Activated naive CD8-positive, alpha-beta T cell treated with anti-CD3 and anti-CD28 coated beads, Interleukin-2, amount 10 ng/mL, durations not matched to agents 7 days and 5 days (primary cell): ENCODE measurements at places on chromosomes 5 and 9.

GRCh38 chr5:16957304-16958196, 21.5 kb upstream of the MYO10 start:
- DNase-seq, result no peak

GRCh38 chr5:25025831-25026230, 381.1 kb upstream of the CDH10 start:
- DNase-seq, result no peak

DNA sequence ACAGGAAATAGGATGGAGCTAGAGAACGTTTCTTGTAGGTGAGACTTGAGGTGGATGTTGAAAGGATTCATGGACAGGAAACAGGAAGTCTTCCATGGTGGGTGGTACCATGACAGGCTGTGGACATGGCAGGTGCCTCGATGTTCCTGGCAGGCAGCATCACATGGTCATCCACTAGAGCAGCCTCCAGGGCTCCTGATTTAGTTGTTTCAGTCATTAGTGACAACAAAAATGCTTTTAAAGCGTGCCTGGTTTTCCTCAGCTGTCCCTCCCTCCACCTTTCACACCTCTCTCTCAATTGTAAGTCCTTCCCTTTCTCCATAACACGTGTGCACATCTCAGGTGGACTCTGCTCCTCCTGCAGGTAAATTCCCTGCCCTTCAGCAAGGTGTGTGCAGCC, 25.2 kb upstream of the ASPN start:
- DNase-seq, result no peak

DNA sequence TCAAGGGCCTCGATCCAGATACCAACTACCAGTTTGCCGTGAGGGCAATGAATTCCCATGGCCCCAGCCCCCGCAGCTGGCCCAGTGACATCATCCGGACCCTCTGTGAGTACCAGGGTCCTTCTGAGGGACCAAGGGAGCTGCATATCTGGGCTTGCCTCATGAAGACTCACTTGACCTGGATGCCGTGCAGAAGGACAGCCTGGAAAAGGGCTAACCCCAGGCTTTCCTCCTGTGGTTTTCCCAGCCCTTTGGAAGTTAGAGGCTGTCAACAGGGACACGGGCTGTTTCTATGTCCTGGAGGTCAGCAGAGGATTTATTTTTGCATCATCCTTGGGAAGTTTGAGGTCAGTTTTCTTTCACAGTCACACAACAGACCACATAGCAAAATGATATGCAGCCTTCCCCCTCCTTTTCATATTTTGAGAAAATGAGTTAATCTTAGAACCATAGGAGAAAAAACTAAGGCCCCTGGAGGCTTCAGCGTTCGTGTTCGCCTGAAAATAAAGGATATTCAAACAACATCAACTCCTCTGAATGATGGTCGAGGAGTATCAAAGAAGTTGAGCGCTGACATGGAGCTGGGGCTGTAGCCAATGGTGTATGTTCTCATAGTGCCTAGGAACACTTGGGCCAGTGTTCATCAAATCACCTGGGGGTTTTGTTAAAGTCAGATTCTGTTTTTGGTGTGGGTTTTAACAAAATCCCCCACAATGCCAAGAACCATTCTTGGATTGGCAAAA, 112.2 kb downstream of the EGFLAM start:
- no peak for DNase-seq

GRCh38 chr5:54520438-54520846, 2.9 kb downstream of the SNX18 start:
- no peak for DNase-seq

DNA sequence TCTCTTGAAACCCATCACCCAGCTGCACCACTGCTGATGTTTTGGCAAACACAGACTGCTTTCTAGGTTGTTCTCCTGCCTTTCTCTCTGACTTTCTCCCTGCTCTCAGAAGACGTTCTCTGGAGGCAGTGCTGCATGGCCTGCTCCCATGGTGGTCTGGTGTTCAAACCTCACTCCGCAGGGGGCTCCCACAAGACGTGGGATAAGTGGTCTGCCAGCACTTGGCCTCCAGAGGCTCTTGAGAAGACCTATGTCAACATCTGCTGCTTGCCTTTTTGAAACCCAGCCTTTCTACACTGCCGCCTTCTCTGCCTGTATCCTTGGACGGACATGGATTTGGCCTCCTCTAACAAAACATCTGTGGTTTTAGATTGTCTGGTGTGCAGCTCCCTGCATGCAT, 16.6 kb downstream of the USP20 start:
- no peak for DNase-seq

GRCh38 chr5:10761933-10762775, 1.1 kb upstream of the DAP start:
- no peak for DNase-seq

GRCh38 chr5:130272837-130273236, 368.6 kb downstream of the CHSY3 start:
- DNase-seq, result no peak

DNA sequence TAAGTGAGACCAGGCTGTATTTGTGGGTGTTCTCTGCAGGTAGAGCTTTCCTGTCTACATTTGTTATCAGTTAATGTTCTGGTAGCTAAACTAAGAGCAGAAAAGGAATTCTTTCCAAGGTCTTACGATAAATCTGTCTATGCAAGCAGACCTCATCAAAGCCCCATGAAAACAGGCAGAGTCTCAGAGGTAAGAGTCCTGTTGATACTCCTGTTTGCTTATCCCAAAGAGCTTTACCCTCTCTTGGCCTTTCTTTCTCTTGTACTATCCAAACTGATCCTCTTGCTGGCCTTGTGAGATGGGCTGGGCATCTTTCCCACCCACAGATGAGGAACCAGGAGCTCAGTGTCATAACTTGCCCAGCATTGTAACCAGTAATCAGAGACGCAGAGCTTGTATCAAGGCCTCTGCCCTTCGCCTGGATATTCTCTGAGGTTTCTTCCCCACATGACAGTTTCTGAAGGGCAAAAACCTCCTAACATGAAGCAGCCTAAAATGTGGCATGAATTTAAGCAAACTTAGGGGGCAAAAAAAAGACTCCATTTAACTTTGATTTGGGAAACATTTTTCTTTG, 33.5 kb downstream of the PRKACG start:
- DNase-seq, result no peak

GRCh38 chr9:34633851-34634550, 3.6 kb downstream of the SIGMAR1 start:
- peak; percentile 83 for DNase-seq

DNA sequence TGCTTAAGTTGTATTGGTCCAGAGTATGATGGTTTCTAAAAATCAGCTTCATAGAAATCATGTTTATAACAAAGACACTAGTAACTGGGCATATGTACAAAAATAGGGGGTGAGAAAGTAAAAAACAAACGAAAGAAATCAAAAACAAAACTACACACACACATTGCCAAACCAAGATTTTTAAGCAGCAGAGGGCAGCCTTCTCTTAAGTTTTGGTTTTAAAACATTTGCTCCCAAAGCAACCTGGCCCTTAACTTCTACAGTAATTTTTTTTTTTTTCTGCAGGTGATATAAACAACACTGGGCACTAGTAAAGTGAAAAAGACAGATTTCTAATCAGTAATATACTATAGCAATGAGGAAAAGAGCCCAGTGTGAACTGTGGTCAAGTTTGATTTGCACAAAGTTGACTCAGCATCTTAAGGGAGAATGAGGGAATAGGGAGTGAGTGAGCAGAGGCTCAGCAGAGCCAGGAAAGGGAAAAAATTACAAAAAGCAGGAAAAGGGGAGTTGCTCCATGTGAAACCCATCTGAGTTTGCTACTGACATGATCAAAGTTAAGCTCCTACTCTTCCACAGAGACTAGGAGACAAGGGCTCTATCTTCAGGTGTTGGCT, 13.4 kb upstream of the GAPT start:
- no peak for DNase-seq

DNA sequence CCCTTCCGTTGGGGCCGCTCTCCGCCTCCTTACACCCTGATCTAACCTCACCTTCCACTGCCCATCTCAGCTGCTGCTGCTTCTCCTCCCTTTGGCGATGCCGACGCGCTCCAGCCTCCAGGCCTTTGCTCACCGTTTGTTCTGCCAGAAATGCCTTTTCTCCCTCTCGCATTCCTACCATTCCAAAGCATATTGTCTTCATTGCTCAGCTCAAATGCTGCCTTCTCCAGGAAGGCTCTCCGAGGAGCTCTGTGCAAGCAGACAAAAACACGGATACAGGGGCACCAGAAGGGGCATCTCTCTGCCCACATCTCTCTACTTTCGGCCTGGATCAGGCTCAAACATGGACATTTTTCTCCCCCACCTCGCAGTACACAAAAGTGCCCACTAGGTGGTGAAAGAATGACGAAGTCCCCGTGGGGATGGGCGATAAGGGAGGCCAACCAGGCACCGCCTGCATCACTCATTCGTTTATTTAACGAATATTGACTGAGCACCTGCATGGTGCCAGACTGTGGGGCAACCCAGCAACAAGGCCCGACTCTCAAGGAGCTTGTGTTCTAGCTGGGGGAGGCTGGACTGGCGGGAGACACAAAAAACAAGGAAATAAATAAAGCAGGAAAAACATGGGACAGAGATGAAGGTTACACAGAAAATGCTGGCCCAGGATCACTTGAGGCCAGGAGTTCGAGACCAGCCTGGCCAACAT, 7.3 kb upstream of the GRHPR start:
- DNase-seq, result peak; percentile 70

- no peak for DNase-seq
Observed at GRCh38 chr5:23072179-23072578, 219.0 kb upstream of the CDH12 start.

GRCh38 chr5:134099939-134100282, 14.6 kb upstream of the TCF7 start:
- DNase-seq, result no peak

- DNase-seq, result no peak
Observed at GRCh38 chr5:32734827-32735378, 23.8 kb downstream of the NPR3 start.

DNA sequence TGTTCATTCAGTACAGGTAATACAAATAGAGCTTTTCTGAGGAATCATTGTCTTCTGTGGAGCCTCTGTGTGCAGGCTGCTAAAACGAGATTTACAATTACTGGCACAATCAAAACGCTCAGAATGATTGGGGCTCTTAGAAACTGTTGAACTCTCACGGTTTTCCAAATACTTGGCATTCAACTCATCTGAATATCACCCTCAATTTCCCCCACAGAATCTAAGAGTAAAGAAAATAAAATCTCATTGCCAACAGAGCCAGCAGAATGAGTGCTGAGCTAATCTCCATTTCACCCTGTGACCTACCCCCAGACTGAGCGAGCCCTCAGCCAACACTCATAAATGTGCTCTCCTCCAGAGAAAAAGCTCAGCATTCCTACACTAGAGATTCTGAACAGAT, 35.3 kb upstream of the TMED7 start:
- no peak for DNase-seq

DNA sequence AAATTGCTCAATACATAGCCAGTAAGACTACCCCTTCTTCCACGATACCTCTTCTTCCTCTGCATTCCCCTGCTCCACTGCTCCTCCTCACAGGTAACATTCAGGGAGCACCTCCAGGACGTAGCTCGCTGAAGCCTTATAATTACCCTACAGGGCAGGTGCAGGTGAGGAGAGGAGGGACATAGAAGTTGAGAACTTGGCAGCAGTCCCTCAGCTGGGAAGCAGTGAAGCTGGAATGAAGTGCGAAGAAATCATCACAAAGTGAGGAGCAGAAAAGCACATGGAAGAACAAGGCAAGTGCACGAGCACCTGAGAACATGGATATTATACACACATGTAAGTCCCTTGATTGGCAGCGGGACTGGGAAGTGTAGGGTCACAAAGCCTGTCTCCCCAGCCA, 118.2 kb downstream of the HSD17B3 start:
- no peak for DNase-seq

DNA sequence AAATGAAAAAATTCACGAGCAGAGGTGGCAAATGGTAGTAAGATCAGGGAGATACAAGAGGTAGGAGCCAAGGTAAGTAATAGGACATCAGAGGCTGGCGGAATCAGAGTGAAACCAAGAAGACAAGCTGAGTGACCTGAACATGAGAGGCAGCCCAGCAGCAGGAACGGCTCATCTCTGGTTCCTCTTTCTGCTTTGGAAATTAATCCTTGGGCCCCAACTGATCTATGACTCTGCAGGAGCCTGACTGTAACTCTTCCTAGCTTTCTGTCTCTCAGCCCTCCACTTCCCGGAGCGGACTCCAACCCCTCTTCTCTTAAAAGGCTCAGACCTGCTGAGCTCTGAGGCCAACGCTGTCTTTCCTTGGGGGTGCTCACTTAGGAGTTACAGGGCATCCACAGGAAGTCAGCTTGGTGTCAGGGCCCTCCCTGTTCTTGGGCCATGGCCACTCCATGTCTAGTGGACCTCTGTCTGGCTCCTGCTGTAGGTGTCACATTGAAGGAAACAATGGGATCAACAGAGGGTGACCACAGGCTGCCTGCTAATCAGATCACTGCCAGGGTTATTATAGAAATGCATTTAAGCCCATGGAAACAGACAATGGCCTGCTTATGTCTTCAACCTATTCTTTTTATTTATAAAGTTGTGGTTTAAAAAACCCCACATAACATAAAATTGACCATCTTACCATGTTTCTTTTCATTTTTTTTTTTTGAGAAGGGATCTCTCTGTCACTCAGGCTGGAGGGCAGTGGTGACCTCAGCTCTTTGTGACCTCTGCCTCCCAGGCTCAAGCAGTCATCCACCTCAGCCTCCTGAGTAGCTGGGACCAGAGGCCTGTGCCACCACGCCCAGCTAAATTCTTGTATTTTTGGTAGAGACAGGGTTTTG, 22.5 kb upstream of the SHB start:
- DNase-seq, result no peak

- DNase-seq, result no peak
Observed at GRCh38 chr5:31573494-31574142, 41.5 kb downstream of the C5orf22 start.

- no peak for DNase-seq
Observed at GRCh38 chr5:116989995-116990394, 415.4 kb upstream of the SEMA6A start.

DNA sequence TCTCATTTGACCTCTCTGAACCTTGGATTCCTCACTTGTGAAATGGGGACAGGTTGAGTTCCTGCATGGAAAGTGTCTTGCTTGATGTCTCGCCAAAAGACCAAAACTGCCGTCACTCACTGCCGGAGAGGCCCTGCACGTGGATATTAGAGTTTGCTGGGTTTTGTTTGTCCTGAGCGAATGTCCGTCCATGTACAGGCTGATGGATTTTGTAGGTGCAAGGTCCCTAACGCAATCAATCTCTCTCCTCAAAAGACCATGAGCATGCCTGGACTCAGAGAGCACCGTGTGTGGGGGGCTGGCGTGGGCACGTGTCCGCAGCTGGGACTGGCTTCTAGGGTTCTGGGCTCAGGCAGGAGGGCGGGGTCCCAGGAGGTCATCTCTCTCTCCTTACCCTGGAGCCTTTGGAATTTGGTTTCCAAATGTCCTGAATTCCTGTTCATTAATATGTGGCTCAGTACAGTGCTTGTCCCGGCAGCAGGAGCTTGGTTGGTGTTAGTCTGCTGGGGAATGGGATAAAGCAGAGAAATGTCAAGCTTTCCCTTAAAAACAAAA, 146.0 kb upstream of the IER5L start:
- DNase-seq, result peak; percentile 17
